ENCODE measurements at places on chromosomes 13 and 19. TPM values are rescaled to one million over a fixed set of nuclear protein-coding genes. Genes with fewer than 3 reads are reported as not detected.

The RUBCNL gene
- 3.7 TPM for total RNA-seq

The MEDAG gene
- 11.5 TPM for total RNA-seq

The ZNF681 gene
- 1.6 TPM for total RNA-seq

The SSC5D gene
- 17.7 TPM for total RNA-seq

The PTBP1 gene
- total RNA-seq: 50.1 TPM

The NOTCH3 gene
- 77.8 TPM for total RNA-seq

The KIRREL2 gene
- not detected for total RNA-seq

The SERTAD1 gene
- total RNA-seq: 19.8 TPM

The TSEN34 gene
- total RNA-seq: 29.7 TPM

The KIR3DL1 gene
- not detected for total RNA-seq

The ZNF816 gene
- total RNA-seq: 6.8 TPM

The SYNGR4 gene
- not detected for total RNA-seq

The KCNN1 gene
- total RNA-seq: 0.52 TPM

The FKBP8 gene
- 116 TPM for total RNA-seq

The KCNRG gene
- 2.1 TPM for total RNA-seq

The CGB3 gene
- not detected for total RNA-seq

The NECTIN2 gene
- total RNA-seq: 31.8 TPM

The FAM216B gene
- total RNA-seq: not detected

The PRR19 gene
- not detected for total RNA-seq

The IGFL2 gene
- not detected for total RNA-seq

The PNMA8B gene
- 3.7 TPM for total RNA-seq

The GIPR gene
- total RNA-seq: 0.52 TPM

The ZNF439 gene
- total RNA-seq: 4.7 TPM

The LILRB4 gene
- total RNA-seq: 0.52 TPM

The CKM gene
- 3,746 TPM for total RNA-seq

The B3GNT8 gene
- total RNA-seq: 0.52 TPM

The ZNF565 gene
- 9.4 TPM for total RNA-seq

The FCER2 gene
- total RNA-seq: under 0.01 TPM

The SELENOW gene
- 450 TPM for total RNA-seq

The LYL1 gene
- 13.6 TPM for total RNA-seq

The SELENOV gene
- total RNA-seq: not detected

The CEACAM3 gene
- not detected for total RNA-seq

The CGB1 gene
- not detected for total RNA-seq

The ZNF540 gene
- 1.6 TPM for total RNA-seq

The DHRS12 gene
- total RNA-seq: 5.2 TPM

The SPTBN4 gene
- 0.52 TPM for total RNA-seq

The ATP1A3 gene
- total RNA-seq: not detected

The SBSN gene
- not detected for total RNA-seq

The ISYNA1 gene
- 86.6 TPM for total RNA-seq

The TMPRSS9 gene
- total RNA-seq: under 0.01 TPM

The FPR1 gene
- total RNA-seq: 7.8 TPM

The CCDC106 gene
- 3.1 TPM for total RNA-seq

The OR10H1 gene
- total RNA-seq: not detected

The CYP2A13 gene
- not detected for total RNA-seq

The CBY2 gene
- total RNA-seq: not detected

The CCDC122 gene
- 2.1 TPM for total RNA-seq

The OR7G1 gene
- total RNA-seq: not detected

The ZNF317 gene
- 11.5 TPM for total RNA-seq

The POLD1 gene
- total RNA-seq: 19.8 TPM

The PRSS57 gene
- not detected for total RNA-seq

The GNG7 gene
- 1.6 TPM for total RNA-seq

The AMER2 gene
- total RNA-seq: not detected

The CCDC194 gene
- not detected for total RNA-seq

The TUBGCP3 gene
- total RNA-seq: 17.2 TPM

The FUT3 gene
- not detected for total RNA-seq

The NLRP5 gene
- total RNA-seq: not detected

The ATP12A gene
- not detected for total RNA-seq

All from skeletal muscle tissue (tissue), 5 donors.